Activated CD8-positive, alpha-beta memory T cell treated with anti-CD3 and anti-CD28 coated beads for 48 hours (primary cell): ENCODE measurements at places on chromosomes 5 and 9.

DNA sequence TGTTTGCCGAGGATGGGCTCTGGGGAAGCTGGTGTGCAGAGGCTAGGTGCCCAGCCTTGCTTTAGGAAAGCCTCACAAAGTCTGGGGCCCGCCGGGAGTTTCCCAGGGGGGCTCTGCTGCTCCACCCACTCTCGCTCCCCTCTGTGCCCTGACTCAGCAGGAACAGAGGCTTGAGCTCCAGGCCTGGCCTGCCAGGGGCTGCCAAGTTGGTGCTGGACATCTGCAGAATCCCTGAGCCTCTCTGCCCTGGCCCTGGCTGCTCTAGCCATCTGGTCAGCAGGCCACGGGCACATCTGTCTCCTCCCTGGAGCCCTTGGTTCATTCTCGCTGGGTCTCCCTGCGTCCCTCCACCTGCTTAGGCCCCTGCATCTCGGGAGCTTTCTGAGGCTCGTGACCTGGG, 647 bp upstream of the ADAMTSL2 start:
- DNase-seq: no peak

DNA sequence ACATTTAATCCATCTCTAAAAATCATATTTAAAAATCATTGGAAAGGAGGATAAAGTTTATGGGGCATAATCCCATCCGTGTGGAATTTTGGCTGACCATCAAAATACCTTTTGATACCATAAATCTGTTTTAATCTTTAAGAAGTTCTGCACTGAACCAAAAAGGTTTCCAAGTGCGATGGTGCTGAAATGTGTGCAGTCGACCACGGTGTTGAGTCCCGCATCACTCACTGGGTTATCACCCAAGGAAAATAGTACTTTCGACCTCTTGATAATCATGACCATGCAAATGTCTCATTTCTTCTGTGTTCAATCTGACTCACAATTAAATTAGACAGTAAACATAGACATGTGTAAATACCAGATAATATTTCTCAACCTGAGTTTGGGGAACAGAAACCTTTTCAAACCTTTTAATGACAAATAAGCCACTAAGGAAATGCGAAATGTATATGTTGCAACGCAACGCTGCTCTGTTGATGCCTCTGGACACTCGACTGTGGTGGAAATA, 62.0 kb upstream of the CDH6 start:
- no peak for DNase-seq

GRCh38 chr5:127228540-127229184, 61.9 kb upstream of the MEGF10 start:
- DNase-seq: no peak

DNA sequence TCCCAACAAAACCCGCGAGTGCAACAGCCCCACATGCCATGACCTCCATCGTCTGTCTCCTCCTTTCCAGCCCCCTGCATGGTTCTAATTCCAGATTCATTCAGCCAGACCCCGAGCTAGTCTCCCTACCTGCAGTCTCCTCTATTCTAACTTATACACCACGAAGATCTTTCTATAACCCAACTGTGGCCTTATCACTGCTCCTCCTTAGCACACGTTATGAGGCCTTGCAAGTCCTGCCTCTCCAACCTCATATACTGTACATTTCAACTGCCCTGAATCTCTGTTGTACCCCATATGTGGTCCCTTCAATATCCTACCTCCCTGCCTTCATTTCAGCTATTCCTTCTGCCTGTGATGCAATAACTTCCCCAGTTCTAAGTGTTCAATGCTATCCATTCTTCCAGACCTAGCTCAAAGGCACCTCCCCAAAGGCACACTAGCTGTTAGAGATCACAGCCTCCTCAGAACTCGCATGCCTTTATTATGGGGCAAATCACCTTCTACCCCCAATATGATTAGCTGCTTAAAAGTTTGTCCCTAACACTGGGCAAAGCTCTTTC, 215.1 kb upstream of the TRIM32 start:
- no peak for DNase-seq

- no peak for DNase-seq
Measured at GRCh38 chr5:115424030-115424429, 120.5 kb downstream of the FEM1C start.

GRCh38 chr5:129904667-129905472, 605 bp downstream of the CHSY3 start:
- DNase-seq: no peak

DNA sequence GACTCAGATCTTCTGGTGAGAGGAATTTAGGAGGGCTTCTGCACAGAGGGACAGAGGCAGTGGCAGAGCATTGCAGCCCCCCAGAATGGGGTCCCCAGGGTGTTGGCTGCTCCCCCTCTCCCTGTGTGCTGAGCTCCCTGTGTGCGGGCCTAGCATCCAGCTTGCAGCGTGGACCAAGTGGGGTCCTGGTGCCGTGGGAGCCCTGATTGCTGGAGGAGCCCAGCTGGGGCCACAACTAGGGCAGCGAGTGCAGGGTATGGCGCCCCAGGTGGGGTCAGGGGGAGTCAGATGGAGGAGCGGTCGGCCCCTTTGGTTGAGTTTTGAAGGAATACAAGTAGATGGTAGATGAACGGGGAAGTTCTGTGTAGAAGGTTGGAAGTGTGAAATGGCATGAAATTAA, 66.7 kb downstream of the TRIO start:
- no peak for DNase-seq

DNA sequence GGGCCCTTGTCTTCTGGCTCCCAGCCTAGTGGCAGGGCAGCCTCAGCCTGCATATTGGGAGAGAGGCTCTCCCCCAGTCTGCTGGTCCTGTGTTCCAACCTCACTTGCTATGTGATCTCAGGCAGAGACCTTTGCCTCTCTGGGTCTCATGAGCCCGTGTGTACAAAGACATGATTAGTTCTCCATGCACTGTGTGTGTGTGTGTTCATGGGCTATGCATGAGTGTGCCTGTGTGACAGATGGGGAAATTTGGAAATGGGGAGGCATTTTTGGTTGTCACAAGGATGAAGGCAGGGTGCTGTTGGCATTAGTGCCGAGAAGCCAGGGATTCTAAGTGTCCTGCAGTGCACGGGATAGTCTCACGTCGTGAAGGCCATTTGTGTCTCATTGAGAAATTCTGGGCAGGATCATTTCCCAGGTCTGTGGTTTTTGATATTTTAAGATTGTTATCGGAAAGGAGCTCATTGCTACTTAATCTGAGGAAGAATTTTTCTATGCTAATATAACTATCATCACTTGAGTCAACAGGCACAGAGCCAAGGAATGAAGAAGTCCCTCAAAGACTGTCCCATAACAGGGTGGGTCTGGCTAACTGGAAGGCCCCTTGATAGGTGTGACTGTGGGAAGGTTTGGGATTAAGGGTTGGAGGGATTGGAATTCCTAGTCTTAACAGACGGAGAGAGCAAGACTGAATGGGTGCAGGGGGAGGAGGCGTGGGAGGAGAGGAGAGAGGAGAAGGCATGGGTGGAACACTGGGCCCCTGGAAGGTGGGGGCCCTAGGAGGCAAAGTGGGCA, 168.5 kb downstream of the RGS3 start:
- no peak for DNase-seq
